ENCODE measurements at places on chromosomes 7 and 10.

DNA sequence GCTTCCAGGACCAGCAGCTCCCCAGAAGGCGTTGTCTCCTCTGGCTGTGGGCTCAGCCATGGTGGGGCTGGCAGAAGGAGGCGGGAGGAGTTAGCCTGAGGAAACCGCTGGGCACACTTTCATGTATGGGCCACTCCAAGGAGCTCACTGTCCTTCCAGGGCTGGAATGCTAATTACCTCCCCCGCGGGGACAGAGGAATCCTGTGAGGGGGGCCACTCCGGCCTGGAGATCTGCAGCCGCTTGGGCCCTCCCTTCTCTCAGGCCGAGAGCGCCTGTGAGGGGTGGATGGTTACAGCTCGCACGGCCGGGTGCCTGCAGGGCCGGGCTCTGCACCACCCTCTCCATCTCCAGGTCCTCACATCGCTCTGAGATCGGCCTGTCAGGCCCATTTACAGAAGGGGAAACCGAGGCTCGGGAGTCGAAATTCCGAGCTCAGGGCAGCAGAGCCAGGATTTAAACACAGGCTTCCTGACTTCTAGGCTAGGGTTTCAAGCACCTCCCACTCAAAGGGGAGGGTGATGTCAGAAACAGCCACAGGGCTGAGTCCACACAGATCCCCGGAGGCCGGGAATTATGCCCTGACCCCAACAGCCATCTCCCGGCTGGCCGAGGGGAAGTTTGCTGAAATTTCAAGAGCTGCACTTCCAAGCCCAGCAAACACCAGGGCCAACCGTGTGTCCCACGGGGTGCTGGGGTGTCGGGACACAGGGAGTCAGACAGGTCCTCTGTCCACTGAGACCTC is 59.1 kb downstream of the PDGFA start:
- no peak for DNase-seq

- no peak for DNase-seq
Observed at GRCh38 chr10:84541289-84541637, 212.9 kb downstream of the CCSER2 start.

DNA sequence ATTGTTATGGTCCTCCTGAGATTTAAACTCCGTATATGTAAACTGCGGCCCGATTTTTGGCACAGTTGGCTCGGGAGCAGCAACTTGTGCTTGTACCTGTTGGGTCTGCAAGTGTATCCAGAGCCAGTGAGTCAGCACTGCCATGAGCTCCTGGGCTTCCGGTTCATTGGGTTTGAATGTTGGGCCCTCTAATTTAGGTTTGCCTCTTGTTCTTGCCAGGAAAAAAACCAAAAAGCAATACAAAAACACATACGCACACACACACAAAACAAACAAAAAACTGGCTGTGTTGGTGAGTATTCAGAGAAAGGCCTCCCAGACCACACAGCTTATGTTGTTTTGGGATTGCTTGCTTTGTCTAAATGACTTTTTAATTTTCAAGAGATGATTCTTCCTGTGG is 26.3 kb downstream of the SND1 start:
- no peak for DNase-seq

DNA sequence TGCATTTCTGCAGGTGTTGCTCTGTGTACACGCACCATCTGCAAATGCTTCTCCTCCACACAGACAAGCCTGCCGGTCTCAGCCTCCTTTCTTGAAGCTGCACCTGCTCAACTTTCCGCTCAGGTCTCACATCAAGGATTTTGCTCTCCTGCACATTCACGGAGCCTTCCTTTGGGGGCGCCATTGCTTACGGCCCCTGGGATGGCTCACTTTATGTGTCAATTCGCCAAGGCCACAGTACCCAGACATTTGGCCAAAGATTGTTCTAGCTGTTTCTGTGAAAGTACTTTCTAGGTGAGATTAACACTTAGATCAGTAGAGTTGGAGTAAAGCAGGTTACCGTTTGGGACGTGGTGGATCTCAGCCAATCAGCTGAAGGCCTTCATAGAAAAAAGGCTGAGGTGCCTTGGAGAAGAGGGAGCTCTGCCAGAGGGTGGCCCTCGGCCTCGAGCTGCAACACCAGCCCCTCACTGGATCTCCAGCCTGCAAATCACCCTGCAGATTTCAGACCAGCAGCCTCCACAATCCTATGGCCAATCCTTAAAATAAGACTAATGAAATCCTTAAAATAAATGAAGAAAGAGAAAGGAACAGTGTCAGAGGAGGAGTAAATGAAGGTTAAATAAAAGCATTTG is 39.9 kb upstream of the PPP2R2D start:
- DNase-seq, result no peak

GRCh38 chr10:1963341-1963740 is 226.0 kb upstream of the ADARB2 start:
- DNase-seq, result peak; percentile 77

- no peak for DNase-seq
Observed at GRCh38 chr10:63901881-63902280, 380.7 kb downstream of the REEP3 start.

GRCh38 chr7:24980534-24981170 is 674 bp upstream of the OSBPL3 start:
- DNase-seq, result no peak

GRCh38 chr10:35140126-35140525 is 13.5 kb downstream of the CREM start:
- no peak for DNase-seq

- no peak for DNase-seq
Observed at GRCh38 chr10:88207121-88207546, 343.7 kb downstream of the PTEN start.

- no peak for DNase-seq
Observed at GRCh38 chr7:15567036-15567435, 5.2 kb upstream of the AGMO start.

DNA sequence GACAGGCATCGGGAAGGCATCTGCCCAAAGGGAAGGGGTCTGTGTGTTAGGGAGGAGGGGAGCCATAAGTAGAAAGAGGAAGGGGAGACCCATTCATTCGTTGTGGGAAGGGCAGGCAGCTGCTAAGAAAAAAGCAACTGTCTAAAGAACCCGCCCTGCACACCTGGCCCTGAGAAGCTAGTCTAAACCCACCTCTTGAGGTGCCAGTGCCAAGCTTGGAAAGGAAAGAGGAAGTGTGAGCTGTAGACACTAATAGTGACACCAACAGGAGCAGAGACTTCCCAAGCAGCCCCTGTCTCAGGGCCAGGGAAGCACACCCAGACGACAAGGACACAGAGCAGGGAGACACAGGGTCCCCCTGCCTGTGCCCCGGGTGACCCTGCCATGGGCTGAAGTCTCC is 40.8 kb upstream of the PRSS58 start:
- DNase-seq, result no peak

DNA sequence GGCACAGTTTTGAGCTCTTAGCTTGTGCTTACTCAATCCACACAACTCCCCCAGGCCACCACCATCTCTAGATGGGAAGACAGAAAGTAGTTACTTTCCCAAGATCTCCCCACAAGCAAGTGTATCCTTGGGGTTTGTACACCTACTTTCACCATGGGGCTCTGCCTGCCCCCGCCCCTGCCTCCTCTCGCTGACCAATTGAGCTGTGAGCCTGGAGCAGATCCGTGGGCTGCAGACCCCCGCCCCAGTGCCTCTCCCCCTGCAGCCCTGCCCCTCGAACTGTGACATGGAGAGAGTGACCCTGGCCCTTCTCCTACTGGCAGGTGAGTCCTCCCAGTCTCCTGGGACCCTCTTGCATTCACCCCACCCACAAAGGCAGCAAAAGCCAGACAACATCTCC is 2.0 kb downstream of the FXYD4 start:
- no peak for DNase-seq

DNA sequence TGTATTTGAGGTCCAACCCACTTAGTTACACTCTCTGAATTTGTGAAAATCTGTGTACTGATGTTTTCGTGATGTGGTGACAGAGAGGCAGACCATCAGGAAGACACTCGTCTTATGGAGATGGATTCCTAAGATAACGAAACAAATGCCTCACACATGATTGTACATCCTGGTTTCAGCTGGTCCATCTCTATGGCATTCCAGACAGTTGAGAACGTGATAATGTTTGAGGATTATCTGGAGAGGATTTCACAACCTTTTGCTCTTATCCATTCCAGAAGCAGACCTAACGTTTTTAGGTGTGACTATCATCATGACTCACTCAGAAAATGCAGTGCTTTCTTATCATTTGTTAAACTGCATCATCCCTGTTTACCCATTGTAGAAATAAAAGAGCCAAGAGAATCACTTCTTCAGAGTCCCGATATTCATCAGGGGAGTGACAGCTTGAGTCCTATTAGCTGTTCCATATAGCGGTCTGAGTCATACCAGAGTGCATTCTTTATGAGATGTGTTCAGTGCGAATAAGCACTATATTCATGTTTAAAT is 74.5 kb downstream of the BMPER start:
- DNase-seq, result no peak

DNA sequence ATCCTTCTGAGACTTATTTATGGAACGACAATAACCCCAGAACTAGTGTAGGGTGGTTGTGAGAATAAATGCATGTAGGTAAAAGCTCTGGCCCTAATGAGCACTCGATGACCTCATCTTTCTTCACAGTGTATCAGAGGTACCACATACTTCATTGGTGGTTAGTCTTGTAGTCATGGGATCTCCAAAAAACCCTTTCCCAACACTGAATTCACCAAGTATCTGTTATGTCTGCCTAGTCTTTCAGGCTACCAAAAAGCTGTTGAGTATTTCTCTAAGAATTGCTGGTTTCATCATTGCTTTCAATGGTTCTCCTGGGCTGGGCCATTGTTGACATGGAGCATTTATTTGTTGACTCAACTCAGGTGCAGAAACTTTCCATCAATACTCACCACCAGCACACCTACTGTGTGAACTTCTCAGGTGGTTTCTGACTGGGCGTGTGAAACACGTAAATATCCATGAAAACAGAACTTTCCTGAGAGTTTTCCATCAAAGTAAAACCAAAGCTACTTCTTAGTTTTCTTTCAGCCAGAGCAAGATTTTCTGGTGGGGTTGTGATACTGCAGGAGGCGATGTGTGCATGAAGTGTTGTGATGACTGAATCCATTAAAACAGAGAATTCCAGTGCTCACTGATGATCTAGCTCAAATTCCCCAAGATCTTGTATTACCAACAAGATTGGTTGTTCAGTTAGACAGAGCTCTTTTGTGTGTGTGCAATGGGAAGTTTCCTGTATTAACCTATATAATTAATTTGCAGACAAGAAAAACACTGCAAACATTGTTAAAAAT is 51.4 kb upstream of the SLC35B4 start:
- no peak for DNase-seq

- DNase-seq, result peak; percentile 14
Observed at GRCh38 chr7:147903536-147904218, 686.9 kb upstream of the C7orf33 start.

DNA sequence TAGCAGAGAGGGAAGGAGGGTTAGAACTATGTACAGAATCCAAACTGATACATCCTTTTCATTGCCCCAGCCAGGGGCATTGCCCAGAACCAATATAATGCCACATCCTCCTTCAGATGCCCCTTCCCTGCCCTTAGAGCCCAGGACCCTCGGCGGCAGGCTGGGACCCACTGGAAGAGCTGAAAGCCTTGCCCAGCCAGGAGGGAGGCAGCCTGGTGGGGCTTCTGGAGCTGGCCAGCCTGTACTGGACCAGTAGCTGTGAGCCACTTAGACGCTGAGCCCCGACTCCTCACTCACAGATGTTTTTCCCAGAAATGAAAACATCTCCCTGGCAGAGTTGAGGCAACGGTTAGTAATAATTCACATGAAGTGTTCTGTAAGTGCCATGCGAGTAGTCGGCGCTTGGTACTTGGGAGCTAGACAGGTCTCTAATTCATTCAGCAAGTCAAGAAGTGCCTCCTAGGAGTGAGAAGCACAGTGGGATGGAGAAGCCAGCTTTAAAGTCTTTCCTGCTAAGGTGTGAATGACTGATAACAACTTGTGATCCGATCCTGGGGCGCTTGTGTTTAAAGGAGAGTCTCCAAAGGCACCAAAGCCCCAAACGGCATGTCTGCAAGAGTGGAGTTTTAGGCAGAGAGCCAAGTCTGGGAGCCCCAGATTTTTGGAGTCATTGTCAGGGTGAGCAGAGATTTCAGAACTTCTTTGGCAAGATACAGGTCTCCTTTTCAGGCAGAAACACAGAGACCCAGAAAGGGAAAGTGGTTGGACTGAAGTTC is 9.8 kb downstream of the VSIR start:
- no peak for DNase-seq

DNA sequence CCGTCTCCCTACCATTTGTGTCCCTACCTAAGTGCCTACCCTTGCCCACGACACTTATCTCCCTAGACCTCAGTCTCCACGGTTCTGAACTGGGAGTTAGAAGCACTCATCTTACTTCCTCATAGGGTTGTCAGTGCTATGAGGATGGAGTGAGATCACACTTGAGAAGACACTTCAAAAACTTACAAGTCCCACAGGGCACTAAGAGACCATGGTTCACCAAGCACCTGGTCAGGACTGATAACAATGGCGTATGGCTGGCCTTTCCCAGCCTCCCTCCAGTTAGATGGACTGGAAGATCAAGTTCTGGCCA is 43.2 kb downstream of the KCNMA1 start:
- DNase-seq, result no peak

DNA sequence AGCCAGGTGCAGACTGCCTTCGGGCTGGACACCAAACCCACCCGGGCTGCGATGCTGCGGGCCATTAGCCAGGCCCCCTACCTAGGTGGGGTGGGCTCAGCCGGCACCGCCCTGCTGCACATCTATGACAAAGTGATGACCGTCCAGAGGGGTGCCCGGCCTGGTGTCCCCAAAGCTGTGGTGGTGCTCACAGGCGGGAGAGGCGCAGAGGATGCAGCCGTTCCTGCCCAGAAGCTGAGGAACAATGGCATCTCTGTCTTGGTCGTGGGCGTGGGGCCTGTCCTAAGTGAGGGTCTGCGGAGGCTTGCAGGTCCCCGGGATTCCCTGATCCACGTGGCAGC is 50.0 kb downstream of the VWA2 start:
- DNase-seq, result no peak

GRCh38 chr10:6493521-6494441 is 86.3 kb downstream of the PRKCQ start:
- DNase-seq, result peak; percentile 89

GRCh38 chr7:15667991-15668390 is 18.5 kb downstream of the MEOX2 start:
- no peak for DNase-seq

DNA sequence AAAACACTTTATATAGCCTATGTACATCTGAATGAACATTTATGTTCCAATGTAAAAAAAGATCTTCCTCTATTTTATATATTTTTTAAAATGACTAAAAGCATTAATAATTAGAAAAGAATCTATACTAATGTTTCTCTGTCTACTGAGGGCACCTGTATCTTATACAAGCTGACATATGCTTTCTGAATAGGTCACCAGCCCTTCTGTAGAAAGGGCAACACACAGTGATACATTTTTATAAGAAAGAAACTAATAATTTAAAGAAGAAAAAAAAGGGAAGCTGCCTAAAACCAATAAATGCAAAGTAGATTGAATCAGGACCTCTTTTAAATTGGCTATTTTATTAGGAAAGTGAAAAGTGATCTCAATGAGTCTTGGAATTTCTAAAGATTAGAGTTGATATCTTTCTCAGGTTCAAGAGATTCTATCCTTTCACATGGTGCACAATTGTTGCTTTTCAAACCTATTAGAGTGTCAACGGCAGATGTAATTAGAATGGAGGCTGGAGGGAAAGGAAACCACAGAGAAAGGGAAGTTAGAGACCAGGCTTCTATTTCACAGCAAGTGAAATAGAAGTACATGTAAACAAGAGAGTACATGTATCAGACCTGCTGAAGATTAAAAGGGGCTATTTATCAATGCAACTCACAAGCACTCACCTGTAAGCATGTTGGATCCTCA is 6.3 kb downstream of the MTPN start:
- DNase-seq, result no peak

- no peak for DNase-seq
Observed at GRCh38 chr10:70917635-70918034, 29.3 kb upstream of the PCBD1 start.
